Posterior cingulate gyrus (tissue), 11 donors: ENCODE measurements at places on chromosomes 11 and 22.

GRCh38 chr11:43989162-43989981 is 46.9 kb downstream of the C11orf96 start:
- no peak for DNase-seq

DNA sequence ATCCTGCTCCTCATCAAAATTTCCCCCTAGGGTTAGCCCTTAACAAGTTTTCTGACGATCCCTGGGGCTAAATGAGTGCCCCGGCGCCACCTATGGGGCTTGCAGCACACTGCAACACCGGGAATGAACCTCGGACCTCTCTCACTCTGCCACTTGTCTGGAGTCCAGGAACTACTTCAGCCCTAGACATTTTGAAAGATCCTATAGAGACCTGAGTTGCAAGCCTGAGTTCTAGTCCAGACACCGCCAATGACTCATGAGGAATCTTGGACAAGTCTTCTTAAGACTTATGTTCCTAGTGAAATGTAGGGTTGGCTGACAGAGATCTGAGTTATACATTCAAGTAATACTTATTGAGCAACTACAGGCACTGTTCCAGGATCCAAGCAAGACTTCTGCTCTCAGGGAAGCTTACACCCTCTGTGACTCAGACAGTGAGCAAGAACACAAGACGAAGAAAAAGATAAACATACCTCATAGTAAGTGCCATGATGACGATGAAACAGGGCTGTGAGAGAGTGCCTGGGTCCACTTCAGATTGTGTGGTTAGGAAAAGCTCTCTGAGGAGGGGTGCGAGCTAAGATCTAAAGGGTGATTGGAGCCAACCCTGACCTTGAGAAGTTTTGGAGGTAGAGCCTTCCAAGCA is 10.2 kb upstream of the STK33 start:
- no peak for DNase-seq

DNA sequence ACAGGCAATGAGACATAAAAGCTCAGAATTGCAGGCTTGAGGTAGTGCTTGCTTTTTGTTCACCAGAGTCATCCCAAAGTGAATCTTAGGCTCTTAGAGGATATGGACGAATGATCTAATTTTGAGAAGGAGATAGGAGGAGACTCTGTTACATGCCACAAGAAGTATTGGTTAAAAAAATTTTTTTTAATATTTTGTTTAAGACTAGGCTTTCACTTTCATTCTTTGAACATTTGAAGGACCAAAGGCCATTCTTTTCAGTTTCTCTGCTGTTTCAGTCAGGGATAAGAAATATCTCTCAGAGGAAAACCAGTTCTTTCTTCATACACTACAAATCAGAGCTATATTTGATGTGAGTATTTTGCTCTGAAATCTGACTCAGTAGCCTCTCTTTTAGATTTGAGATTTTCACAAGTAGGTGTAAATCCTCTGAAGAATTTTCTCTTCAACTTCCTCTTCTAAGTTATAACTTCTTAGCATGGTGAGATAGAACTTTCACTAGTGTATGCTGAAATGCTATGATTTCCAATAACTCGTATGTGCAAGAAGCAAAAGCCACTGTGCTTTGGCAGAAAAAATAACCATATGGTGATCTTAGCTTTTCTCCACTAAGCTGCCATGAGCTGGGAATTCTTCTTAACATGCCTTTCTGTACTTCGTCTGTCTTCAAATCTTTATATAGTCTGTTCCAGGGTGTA is 24.1 kb upstream of the FAM181B start:
- no peak for DNase-seq

- DNase-seq: no peak
Observed at GRCh38 chr11:96161307-96162089, 181.5 kb downstream of the MAML2 start.

- DNase-seq: no peak
Observed at GRCh38 chr11:113649311-113649710, 56.8 kb downstream of the TMPRSS5 start.

- no peak for DNase-seq
Observed at GRCh38 chr11:130094614-130095013, 24.9 kb downstream of the APLP2 start.

DNA sequence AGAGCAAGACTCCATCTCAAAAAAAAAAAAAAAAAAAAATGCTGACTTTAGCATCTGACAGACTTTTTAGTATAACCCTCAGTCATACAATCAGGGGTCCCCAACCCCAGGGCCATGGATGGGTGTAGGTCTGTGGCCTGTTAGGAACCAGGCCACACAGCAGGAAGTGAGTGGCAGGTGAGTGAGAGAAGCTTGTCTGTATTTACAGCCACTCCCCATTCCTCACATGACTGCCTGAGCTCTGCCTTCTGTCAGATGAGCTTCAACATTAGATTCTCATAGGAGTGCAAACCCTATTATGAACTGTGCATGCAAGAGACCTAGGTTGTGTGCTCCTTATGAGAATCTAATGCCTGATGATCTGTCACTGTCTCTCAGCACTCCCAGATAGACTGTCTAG is 3.3 kb downstream of the FAM227A start:
- DNase-seq: no peak

- no peak for DNase-seq
Observed at GRCh38 chr11:92642177-92642931, 327.1 kb upstream of the MTNR1B start.

- no peak for DNase-seq
Observed at GRCh38 chr22:20388200-20388599, 5.8 kb upstream of the ZNF74 start.

DNA sequence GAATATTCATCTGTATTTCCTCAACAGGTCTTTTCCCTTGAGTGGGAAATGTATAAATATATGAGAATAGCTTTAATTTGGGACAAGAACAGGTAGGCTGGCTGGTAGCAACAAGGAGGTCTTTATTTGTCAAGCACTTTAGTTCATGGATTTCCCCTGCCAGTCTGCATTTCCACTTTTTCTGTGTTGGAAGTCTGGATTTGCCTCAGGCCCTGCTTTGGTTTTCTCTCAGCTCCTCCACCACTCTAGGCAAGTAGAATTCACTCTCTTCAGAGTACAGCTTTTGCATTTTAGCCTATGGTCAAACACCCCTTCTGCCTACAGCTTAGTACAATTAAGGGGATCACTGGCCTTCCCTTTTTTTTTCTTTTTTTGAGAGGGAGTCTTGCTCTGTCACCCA is 57.1 kb downstream of the QSER1 start:
- no peak for DNase-seq

DNA sequence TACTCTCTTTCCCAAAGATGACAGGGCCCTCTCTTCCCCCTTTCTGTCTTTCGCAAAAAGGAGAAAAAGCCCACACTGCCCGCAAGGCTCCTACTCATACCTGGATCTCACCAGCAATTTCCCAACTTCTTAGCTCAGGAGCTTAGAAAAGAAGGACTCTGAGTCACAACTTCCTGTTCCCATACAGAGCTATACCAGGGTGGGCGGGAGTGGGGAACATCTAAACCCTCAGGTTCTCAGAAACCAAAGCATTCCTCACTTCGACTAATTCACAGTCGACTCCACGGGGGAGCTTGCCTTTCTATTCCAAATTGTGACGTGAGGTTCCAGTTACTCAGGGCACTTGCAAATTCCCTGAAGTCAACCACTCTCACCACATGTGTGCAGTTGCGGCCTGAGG is 61.9 kb downstream of the MTNR1B start:
- no peak for DNase-seq

DNA sequence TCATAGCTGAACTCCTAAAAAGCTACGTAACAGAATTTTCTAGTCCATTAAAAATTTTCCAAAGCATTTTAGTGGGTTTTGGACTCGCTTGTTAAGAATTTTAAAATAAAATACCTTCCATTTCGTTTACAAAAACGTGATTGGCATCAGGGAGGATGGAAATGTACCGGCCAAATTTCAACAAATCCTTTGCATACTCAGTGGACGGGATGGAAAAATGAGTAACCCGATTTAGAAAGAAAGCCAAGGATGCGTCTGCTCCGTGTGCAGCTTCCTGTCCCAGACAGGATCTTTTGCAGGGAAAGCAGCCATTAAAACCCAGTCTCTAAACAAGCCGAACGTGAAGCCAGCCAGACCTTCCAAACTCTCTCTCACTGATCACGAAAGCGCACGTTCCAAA is 15.6 kb downstream of the TMEM184B start:
- DNase-seq: no peak

DNA sequence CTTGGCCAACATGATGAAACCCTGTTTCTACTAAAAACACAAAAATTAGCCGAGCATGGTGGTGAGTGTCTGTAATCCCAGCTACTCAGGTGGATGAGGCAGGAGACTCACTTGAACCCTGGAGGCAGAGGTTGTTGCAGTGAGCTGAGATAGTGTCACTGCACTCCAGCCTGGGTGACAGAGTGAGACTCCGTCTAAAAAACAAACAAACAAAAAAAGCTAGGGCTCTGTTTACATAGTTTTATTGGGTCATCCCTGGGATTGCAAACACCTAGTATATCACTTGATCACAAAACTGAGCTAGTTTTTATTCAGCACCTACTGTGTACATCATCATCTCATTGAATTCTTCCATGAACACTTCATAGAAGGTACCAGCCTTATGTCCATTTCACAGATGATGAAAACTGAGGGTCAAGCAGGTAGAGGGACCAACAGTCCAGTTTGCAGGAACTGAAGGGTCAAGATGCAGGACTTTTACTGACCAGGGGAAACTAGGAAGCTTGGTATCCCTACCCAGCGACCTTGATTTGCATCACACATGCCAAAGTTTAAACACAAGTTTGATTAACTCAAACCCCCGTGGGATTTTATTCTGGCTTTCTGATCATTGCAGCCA is 9.2 kb upstream of the MRTFA start:
- DNase-seq: no peak

DNA sequence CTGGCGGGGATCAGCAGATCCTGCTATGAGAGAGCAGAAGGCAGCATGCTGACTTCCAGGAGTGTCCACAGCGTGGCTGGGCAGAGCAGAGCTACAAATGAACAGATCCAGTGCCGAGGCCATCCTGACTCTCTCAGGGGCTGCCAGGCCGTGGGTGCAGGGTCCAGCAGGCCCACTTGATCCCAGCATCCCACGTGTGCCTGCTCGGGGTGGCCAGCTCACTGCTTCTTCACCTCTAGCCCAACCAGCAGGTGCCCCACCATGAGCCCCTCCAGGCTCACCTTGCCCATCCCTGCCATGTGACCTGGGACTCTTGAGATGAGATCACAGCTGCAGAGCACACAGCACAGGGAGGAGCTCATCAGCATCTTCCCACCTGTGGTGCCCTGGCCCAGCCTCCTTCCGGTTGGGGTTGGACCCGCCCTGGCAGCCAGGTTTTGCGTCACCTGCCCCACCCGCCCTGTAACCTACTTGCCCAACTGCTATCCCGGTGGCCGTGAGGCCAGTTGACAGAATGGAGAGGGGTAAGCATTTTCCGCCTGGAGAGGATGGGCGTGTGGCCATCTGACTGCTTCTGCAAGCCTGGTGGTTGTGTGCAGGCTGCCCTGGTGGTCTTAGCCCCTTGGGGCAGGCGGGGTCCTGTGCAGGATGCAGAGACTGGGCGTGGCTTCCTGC is 11.0 kb downstream of the TANGO2 start:
- DNase-seq: no peak

GRCh38 chr22:42879371-42880021 is 22.4 kb upstream of the ARFGAP3 start:
- DNase-seq: no peak

GRCh38 chr22:32021716-32022115 is 21.3 kb upstream of the SLC5A1 start:
- DNase-seq: no peak

GRCh38 chr11:105610871-105611571 is 1.1 kb downstream of the GRIA4 start:
- DNase-seq: peak; percentile 13

DNA sequence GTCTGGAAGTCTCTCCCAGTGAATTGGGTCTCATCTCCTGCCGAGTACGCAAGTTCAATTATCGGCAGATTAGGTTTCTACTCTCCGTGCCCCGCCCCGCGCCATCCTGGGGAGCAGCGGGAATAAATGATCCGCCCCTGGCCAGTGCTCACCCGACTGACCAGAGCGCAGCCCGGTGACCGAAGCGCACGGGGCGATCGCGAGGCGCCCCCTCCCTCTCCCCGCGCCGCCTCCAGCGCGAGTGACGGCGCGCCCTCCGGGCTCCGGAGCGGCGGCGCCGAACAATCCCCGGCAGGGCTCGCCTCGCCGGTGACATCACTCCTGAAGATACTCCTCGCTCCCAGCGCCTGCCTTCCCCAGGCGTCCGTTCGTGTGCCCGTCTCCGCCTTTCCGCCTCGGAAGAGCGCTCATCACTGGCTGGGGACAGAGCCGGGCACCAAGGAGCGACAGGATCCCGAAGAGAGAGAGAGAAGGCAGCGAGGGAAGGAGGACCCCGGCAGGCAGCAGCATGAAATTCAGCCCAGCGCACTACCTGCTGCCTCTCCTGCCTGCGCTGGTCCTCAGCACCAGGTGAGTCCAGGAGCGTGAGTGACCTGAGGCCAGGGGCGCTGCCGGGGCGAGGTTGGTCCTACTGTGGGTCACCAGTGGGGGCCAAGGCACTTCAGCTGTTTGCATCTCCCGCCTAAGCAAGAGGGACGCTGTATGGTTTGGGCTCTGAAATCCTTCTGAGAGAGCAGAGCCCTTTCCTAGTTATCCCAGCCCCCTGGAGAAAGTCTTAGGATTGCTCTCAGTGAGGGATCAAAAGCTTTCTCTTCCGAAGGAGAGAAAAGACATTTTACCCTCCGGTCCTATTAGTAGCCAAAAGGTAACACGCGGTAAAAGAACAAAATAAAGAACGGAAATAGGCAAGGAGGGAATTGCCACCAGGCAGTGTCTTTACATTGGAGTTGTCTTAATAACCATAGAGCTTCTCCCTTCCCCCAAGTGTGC is at the start of gene LUZP2:
LUZP2 (plus strand) TSS at position 318 of the 990 bp plus-strand sequence.
- DNase-seq: peak; percentile 92

DNA sequence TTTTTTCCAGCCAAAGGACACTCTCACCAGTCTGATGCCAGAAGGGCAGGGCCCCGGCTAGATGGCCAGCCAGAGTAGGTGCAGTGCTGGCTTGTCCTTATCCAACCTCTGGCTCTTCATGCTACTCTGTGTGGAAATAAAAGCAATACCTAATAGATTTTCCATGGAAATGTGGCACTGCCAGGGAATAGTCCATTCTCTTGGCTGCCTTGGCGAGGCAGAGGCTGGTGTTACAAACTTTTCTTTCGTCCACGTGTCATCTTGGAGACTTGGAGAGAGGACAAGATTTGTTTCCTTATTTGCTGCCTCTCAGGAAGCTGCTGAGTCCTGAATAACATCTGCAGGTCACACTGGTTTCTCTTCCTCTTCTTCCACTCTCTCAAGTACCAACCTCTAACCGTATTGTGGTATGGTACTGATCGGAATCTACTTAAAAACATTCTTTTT is 17.2 kb upstream of the C1QTNF4 start:
- DNase-seq: no peak

DNA sequence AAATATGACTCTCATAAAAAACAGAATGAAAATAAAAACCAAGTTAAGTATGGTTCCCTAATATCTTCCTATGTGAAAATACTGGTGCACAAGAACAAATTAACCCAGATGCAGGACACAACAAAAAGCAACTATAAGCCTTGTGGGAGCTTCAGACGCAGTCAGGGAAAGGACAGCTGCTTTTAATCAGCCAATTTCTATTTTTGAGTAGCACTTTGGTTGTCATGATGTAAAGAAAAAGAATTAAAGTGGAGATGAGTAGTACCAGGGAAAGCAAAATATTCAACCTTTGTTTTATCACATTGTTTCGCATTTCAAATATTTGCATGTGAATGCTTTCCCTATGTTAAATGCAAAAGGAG is 339.9 kb downstream of the SOX6 start:
- no peak for DNase-seq
